Stimulated activated CD4-positive, alpha-beta T cell treated with anti-CD3 and anti-CD28 coated beads, Interleukin-1b, Interleukin-23, amount 100 ng/mL, for 1 hour (primary cell): ENCODE measurements at places on chromosomes 2 and 18.
A peak's percentile ranks its signal among the peaks of the same experiment; 100 is the strongest.

- DNase-seq: no peak
These were observed 59.8 kb upstream of the IL1R1 start for GRCh38 chr2:102082571-102083392.

DNA sequence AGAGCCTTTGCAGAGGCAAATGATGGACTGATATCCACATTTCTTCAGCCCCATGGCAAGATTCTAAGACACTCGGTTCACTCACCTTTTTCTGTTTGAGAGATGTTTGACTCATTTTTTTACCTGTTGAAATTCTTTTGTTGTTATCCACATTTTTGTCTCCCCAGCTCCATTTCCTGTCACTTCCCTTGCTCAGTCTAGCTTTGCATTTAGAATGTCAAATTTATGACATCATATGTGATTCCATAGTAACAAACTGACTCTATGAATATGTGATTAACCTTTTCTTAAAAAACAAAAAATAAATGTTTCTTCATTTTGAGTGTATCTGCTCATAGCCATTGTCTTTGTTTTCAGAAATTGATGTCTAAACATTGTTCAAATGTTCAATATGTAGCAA, at the start of gene NT5C1B:
Gene NT5C1B, minus strand, starts transcription at position 216 of the 400 bp plus-strand sequence. Its CDS starts 101 bp downstream, at position 115.
- no peak for DNase-seq

- no peak for DNase-seq
These were observed 286.4 kb downstream of the TXNL1 start for GRCh38 chr18:56351911-56352500.

DNA sequence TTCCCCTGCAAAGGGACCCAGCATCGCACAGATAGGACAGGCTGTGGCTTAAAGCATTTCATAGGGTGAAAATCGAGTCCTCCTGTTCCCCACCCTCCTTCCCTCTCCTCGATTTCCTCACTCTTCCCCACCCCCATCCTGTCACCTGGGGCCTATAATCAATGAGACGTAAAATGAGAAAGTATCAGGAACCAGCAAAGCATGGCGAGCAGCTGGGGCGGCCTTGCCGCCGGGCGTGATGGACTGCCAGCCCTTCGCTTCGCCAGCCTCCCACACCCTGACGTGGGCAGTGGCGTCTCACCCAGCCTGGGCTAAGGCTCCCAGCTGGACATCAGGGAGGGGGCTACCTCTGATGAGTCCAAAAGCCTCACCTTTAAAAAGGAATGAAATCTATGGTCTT, 11.1 kb downstream of the SLC30A3 start:
- DNase-seq: no peak

DNA sequence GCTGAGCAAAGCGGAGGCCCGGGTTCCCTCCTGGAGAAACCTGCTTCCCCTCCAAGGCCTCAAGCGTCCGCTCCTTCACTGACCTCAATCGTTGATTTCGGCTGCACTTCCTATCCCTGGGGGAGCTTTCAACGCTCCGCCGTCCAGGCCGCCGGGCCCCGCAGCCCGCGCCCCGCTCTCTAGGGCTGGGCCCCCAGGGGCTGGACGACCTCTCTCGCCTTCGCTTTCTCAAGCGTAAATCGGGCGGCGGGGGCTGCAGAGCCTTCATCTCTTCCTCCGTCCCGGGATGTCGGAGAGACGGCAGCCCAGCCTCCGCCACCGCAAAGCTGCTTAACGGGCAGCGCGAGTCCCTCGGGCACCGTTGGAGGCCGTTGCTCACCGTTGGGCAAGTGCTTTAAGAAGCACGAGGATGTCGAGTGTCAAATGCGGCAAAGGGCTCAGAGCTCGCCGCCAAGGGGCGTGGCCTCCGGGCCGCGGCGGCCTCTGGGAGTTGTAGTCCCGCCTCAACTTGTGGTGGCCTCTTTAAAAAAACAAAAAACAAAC, 8.5 kb downstream of the HES6 start:
- DNase-seq: peak; percentile 42

DNA sequence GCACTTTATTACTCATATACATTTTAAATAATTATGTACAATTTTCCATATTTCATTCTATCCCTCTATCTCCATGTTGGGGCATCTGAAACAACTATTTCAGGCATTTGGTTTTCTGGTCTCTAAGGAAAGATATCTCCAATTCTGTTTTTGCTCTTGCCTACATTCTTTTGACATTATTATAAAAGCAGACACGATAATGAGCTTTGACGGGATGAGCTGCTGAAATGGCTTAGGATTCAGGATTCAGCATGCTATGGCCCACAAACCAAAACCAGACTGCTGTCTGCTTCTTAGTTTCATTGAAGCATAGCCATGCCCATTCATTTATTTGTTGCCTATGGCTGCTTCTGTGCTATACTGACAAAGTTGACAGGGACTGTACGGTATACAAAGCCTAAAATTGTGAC, 42.7 kb upstream of the GLS start:
- no peak for DNase-seq

- DNase-seq: no peak
These were observed 208.3 kb downstream of the NDUFA10 start for GRCh38 chr2:239816576-239817467.

- no peak for DNase-seq
These were observed 31.0 kb upstream of the EPB41L3 start for GRCh38 chr18:5574843-5575242.

- DNase-seq: no peak
These were observed 1216.1 kb upstream of the FAM98A start for GRCh38 chr2:34815052-34815741.

DNA sequence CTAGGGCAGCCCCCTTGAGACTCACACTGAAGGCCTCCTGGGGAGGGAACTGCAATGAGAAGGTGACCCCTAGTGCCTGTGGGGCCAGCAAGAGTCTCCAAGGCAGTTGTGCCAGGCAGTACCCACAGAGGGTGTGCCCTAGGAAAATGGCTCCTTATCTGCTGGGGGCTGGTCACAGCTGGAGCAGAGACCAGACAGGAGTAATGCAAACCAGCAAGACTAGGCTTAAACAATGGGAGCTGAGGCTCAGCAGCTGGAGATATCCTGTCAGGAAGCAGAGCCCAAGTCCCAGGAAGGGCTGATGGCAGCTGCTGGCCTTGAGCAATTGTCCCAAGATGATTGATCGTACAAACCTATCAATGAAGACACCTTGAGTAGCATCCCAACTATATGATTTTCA, 26.8 kb upstream of the E2F6 start:
- DNase-seq: no peak

DNA sequence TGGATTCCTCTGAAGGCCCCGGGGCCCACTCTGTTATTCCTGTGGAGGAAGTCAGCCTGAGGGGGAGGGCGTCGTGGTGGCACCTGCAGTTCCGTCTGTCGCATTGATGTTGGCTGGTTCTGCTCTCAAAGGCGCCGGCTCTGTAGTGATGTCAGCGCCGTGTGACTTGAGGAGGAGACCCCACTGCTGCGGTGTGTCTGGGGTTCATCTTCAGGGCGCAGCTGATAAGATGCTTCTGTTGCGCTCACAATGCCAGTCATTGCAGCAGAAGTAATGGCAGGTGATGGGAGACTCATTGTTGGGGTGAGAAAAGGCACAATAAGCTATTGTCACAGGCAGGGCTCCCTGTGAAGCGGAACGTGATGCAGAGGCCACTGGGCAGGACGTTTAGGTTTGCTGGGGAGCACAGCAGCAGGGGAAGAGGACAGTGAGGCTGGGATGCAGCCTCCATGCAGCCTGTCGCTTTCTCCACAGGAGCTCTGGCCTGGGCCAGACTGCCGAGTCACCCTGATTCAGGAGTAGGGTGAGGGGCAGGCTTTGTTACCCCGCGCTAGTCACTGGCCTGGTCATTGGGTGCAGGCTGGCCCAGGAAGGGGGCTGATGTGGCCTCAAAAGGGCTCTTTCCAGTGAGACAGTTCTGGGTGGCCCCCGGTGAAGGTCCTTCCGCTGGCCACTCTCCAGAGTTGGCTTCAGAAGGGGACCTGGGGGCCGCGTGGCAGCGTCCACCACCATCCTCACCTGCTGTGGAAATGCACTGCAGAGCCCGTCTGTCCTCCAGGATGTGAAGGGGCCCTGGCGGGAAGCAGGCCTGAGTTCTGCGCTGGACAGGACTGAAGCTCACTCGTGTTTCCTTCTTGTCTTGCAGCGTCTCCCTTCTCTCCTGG, 42.9 kb downstream of the SH3BP4 start:
- no peak for DNase-seq

DNA sequence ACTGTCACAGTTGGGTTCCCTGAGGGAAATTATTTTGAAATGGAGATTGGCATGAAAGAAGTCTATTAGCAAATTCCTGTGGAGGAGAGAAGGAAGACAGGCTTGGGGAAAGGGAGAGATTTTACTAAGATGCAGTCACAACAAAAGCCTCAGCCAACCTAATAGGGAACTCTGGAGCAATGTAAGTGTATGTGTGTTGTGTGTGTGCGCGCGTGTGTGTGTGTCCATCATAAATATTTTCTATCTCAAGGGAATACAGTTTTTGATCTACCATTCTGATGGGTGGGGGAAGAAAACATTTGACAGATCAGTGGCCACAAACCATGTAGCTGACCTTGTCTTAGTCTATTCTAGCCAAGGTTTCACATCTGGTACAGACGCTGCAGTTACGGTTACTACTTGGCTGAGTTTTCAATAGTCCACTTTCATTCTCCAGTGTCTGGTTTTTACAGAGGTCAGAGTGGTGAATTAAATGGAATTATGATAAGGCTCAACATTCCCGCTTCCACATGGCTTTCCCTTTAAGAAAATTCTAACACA, 72.6 kb downstream of the MREG start:
- no peak for DNase-seq

DNA sequence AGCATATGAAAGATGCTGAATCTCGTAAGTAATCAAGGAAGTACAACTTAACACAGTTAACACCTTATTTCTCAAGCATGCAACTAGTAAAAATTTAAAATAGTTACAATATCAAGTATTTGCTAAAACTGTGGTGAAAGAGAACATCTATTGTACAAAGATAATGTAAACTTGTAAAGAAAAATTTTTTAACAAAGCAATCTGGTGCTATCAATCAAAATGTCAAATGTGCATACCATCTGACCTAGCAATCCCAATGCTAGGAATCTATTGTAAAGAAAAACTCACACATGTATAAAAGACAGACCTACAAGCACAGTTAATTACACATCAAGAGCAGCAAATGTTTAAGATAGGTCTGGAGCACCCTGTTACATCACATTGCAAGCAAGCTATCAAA, 90.1 kb downstream of the SLC66A3 start:
- no peak for DNase-seq

DNA sequence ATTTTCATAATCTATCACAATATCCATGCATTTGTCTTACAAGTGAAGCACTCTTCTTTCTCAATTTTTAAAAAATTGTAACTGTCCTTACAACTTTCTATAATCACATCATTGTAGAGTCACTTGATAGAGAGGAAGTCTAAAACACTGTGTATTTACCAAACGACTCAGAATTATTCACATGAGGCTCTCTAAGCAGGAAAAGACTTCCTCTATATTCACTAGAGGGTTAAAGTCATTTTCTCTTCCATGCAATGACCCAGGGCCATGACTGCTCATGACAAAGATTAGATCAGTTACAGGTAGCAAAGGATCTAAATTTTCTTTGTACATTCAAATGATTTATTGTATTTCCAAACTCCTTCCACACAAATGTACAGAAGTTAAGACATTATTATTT, 9.0 kb upstream of the SLC1A4 start:
- DNase-seq: no peak

DNA sequence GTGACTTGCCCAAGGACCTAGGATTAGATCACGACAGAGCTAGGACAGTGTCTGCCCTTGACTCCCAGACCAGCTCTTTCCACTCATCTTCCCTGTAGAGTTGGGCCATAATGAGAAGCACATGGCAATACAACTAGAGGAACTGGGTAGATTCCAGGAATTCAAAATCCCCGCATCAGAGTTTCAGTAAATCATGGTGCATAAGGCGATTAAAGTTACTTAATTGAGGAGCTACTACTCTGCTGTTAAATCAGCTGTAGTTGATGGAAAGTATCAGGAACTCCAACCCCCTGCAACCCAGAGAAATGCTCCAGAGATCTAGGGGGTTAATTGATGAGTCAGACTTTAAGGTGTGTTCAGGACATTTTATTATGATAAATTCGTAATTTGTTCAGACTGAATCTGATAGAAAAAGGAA, 5.7 kb downstream of the ANTXR1 start:
- DNase-seq: no peak

DNA sequence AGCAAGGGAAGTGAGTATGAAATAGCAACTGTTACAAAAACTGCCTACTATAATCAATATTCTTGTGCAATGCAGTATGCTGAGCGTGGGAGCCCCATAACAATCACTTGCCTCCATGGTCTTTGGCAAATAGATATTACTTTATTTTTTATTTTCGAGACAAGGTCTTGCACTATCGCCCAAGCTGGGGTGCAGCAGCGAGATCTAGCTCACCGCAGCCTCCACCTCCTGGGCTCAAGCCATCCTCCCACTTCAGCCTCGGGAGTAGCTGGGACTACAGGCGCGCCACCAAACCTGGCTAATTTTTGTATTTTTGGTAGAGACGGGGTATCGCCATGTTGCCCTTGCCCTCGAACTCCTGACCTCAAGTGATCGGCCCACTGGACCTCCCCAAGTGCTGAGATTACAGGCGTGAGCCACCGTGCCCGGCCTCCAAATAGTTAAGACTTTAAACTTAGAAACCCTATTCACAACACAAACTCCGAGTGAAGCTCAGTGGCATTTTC, 1.2 kb upstream of the CCNT2 start:
- DNase-seq: no peak

GRCh38 chr2:187493180-187493579, 45.1 kb upstream of the CALCRL start:
- no peak for DNase-seq

DNA sequence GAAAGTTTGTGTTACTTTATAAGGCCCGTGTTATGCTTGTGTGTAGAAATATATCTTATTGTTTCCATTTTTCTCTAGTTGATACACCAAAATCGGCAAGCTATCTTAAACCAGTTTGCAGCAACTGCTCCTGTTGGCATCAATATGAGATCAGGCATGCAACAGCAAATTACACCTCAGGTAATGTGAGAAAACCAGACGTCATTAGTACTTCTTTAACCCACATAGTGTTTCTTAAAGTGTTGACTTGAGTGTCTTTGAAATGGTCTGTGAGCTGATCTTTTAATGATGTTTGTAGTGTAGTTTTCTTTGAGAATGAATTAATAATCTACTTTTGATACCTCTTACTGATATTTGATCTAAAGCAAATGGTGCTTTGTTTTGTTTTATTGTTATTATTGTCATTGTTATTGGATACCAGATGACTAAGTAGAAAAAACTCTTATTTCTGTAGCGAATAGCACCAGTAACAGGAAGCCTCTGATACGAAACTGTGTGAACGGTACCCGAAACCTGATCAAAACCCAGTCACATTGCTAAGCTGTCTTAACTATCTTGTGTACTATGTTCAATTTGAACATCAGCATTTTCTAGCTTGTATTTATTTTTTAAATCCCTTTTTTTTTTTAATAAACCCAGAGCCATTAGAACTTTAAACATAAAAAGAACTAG, 53.7 kb downstream of the PTRHD1 start:
- no peak for DNase-seq

DNA sequence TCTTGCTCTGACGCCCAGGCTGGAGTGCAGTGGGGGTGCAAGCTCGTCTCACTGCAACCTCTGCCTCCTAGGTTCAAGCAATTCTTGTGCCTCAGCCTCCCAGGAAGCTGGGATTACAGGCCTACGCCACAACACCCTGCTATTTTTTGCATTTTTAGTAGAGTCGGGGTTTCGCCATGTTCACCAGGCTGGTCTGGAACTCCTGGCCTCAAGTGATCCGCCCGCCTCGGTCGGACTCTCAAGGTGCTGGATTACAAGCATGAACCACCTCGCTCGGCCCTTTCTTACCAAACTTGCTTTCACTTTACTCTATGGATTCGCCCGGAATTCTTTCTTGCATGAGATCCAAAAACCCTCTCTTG, 3.1 kb upstream of the FZD5 start:
- DNase-seq: no peak
